ENCODE measurements at places on chromosomes 1 and 21. TPM values are rescaled to one million over a fixed set of nuclear protein-coding genes. Genes with fewer than 3 reads are reported as not detected.

- DNase-seq = no peak
These were observed 56.3 kb downstream of the SMYD3 start for GRCh38 chr1:246450611-246451251.

- no peak for DNase-seq
These were observed 583.4 kb downstream of the DPYD start for GRCh38 chr1:97337250-97338030.

Gene RNU1-1
- total RNA-seq = 17,380 TPM

GRCh38 chr21:24617819-24618218, 989.5 kb downstream of the MRPL39 start:
- no peak for DNase-seq

DNA sequence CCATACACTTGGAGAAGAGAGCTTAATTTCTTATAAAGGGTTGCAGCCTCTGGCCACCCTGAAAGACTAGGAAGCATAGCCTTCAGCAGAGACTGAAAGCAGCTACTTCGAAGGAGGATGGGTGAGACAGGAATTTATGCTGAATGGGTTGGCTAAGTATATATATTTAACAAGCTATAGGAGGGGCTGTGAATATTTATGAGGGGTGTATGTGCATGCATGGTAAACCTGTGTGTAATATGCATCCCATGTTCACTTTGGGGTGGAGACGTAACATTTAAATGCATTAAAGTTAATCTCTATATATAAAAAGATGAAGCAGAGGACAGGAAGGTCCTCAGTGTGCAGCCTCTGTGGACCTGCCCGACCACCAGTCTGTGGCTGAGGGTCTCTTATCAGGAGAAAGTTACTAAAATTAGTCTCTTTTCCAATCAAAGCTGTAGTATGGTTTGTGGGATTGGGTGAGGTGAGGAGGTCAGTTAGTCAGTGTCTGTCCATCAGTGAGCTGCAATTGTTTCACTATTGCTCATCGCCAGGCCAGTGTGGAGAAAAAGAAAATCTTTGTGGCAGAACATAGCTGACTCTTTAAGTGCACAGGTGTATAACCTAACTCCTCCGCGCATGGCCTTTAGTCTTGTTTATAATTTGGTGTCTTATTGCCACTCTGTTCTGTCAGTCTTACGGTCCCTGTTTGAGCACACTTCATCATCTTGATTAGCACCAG, 35.4 kb upstream of the DSCAM start:
- DNase-seq = no peak

Gene AADACL4
- not detected for total RNA-seq

DNA sequence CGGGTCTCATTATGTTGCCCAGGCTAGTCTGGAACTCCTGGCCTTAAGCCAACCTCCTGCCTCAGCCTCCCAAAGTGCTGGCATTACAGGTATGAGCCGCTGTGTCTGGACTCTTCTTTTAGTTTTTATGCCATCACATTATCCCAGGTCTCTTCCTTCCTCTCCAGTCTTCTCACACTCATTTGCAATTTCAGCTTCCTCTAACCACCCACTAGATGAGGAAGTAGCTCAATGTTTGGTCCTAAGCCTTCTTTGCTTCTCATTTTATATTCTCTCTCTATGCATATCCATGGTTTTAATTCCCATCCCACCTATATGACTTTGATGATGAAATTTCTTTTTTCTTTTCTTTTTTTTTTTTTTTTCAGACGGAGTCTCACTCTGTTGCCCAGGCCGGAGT, 3.1 kb upstream of the ZBTB8A start:
- no peak for DNase-seq

- DNase-seq = no peak
These were observed 569 bp downstream of the TRABD2B start for GRCh38 chr1:47996406-47997226.

DNA sequence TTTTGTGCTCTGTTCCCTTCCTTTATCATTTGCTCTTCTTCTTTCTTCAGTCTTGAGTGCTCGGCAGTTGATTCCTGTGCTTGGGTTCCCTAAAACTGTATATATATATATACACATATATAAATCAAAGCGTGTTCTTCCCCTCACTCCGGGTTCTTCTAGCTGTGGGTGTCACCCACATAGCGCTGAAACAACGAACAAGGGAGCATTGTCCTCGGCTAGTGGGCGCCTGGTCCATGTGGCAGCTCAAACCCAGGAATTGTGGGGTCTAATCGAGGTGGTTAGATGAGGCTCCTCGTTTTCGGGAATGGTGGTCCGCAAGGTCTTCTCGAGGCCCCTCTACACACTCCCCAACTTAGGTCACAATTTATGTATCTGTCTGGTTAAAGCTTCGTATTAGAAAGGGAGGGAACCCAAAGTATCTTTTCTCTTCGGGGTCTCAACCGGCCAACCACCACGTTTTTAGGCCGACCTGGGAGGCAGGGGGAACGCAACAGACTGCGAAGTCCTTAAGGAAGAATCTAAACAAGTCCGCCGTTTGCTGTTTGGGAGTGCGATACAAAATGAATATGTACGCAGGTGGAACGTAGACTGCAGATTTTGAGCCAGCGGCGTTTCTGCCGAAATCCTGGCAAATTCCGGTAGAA, 504 bp upstream of the SDHC start:
- no peak for DNase-seq

DNA sequence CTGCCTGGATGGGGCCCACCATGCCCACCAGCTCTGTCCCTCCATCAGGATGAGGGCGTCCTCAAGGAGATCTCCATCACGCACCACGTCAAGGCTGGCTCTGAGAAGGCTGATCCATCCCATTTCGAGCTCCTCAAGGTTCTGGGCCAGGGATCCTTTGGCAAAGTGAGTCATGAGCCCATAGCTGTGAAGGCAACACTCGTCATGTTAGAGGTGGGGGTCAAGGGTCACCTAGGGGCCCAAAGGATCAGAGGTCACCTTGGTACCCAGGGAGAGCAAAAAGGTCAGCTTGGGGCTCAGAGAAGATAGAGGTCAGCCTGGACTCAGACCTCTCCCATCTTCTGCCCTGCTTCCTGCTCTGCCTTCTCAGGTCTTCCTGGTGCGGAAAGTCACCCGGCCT, 17.3 kb downstream of the RPS6KA1 start:
- DNase-seq = no peak

DNA sequence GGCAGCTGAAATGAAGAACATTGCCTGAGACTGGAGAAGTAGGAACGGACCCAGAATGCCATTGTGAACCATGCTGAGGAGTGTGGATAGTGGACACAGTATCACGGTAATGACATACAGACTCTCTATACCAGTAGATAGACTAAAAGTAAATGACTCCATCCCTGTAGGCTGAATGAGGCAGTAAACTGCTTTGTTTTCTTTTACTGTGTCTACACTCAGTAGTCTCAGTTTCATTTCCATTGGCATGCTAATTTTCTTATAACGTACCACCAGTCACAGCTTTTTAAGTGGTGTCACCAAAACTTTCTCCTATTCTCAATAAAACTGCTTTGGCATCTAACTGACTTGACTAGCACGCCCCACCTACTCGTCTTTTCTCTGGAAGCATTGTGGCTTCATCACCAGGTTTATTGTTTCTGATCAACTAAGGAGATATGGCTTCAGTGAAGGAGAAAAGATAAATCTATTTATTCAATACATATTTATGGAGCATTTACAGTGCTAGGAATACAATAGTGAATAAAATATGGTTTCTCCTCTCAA, 8.4 kb upstream of the ZNF697 start:
- DNase-seq = no peak

GRCh38 chr1:13774121-13774520, 74.1 kb downstream of the PRDM2 start:
- no peak for DNase-seq

Gene CD48
- total RNA-seq = 208 TPM

Gene NBPF4
- 0.09 TPM for total RNA-seq

Gene MRPL20
- 119 TPM for total RNA-seq

GRCh38 chr1:97457446-97458089, 463.3 kb downstream of the DPYD start:
- no peak for DNase-seq

- no peak for DNase-seq
These were observed 29.7 kb downstream of the PBX1 start for GRCh38 chr1:164588516-164589341.

GRCh38 chr1:65114322-65114721, 33.7 kb upstream of the AK4 start:
- no peak for DNase-seq

GRCh38 chr1:225201447-225201846, 226.4 kb downstream of the LBR start:
- no peak for DNase-seq

- DNase-seq = no peak
These were observed 35.3 kb downstream of the NHLH2 start for GRCh38 chr1:115805597-115805996.

Gene TRMT13
- total RNA-seq = 15.8 TPM

DNA sequence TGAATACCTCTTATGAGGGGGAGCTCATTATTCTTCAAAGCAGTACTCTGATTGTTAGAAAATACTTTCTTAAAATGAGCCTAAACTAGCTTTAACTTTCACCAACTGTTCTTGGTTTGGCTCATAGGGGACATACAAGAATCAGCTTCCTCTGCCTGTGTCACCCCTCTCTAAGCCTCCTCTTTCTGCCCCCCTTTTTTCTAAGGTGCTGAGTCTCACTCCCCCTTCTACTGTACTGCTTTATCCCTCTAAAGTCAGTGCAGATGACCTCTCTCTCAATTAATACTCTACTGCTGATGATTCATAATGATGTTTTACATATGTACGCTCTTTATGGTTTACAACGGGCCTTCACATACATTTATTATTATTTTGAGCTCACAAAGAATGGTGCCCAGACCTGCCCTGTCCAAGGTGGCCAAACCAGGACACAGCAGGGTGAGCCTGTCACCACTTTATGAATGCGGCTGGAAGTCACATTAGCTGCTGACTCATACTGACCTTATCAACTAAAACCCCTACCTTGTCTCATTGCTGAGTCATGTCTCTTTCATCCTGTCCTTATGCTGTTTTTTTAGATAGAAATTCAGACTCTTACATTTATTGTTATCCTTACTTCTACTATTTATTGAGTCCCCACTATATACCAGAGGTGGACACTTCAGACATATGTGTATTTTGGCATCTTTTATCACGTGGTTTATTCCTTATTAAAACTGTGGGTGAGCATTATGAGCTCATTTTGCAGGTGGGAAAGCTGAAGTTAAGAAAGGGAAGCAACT, 126.9 kb downstream of the RNF220 start:
- no peak for DNase-seq

DNA sequence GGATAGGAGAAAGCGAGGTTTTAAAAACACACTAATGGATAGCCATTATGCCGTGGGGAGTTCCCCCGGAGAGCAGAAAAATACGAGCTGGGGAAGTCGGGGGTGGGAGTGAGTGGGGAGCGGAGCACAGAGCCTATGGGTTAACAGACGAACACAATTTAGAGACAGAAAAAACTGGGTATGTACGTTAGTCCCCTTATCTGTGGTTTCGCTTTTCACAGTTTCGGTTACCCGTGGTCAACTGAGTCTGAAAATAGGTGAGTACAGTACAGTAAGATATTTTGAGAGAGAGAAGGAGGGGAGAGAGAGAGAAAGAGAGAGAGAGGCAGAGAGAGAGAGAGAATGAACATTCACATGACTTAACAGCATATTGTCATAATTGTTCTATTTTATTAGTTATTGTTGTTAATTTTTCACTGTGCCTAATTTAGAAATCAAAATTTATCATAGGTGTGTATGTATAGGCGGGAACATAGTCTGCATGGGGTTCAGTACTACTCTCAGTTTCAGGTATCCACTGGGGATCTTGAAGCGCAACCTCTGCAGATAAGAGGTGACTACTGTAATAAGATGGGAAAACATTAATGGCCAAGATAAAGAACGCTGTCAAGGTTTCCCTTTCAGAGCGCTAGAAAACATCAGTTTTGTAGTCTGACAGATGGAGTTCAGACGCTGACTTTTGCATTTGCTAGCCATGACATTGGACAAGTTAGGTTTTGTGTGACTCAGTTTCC, 125.6 kb upstream of the LMO4 start:
- peak; percentile 31 for DNase-seq

- no peak for DNase-seq
These were observed 244.0 kb downstream of the DNM3 start for GRCh38 chr1:172085317-172085716.

Gene CRYZ
- 50.9 TPM for total RNA-seq

- DNase-seq = no peak
These were observed 19.8 kb upstream of the HSPG2 start for GRCh38 chr1:21956720-21957552.

Gene FAM177B
- total RNA-seq = 0.42 TPM

GRCh38 chr1:176897350-176898236, 266.9 kb downstream of the ASTN1 start:
- peak; percentile 23 for DNase-seq

- DNase-seq = no peak
These were observed 1.2 kb downstream of the XKR8 start for GRCh38 chr1:27960762-27961645.

DNA sequence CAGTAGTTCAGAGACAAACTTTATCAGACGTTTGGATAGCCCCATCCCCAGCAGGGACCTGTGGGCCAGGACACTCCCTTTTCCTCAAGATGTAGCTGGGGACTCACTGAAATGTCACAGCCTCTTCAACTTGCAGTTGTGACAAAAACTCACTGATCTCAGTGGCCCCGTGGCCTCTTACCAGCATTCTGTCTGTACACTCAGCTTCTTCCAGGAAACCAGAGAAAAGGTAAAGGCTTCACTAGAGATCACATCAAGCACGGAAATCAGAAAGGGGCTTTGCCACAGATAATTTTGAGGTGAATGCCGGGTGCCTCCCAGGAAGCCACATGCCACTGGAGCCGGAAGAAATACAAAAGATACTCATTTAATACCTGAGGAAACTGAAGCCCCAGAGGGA, 122.2 kb downstream of the CCDC185 start:
- DNase-seq = peak; percentile 21

Gene TACSTD2
- 2.9 TPM for total RNA-seq

GRCh38 chr1:117146575-117147340, 25.2 kb upstream of the TRIM45 start:
- DNase-seq = no peak

GRCh38 chr1:48619539-48619938, 147.5 kb upstream of the SPATA6 start:
- DNase-seq = no peak

Gene CLDN19
- total RNA-seq = 2.2 TPM

Gene CA14
- 0.09 TPM for total RNA-seq

DNA sequence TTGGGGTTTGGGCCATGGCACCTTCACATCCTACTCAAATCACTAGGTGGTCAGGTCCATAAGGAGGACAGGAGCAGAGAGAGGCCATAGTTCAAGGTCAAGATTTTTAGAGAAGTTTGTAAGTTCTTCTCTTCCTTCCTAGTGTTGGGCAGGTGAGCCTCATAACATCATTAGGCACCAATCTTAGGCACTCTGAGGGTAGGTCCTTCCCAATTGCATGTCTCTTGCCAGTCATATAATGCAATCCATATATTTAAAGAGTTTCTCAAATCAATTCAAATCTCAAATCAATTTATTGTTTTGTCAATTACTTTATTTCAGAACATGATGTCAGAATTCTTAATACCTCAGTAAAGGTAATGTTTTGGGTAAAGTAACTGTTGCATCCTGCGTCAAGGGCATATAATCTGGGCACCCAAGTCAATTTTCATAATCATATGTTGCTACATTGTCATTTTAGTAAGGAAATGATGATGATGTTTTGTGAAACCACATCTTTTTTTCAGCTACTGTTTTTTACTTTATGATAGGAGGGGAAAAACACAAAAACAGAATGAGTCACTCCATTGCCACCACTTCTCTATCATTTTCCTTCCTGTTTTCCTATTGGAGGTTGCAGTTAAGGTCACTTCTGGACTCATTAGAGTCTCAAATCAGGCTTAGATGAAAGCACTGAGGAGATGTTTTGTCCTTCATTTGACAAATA, 122.7 kb downstream of the UCHL5 start:
- no peak for DNase-seq

Gene FMO1
- total RNA-seq = 5.6 TPM

Measured in thymus (tissue), 14 donors.